ENCODE measurements at places on chromosomes 1 and 21. TPM values are rescaled to one million over a fixed set of nuclear protein-coding genes. Genes with fewer than 3 reads are reported as not detected.

The FCRL6 gene
- total RNA-seq = 0.55 TPM

- H3K36me3 ChIP-seq = no peaks in the 10 kb centered on the region
- H3K27me3 ChIP-seq = no peaks in the 10 kb centered on the region
- H3K4me3 ChIP-seq = no peak overlapping the region
- H3K27ac ChIP-seq = no peak overlapping the region
- no peak for DNase-seq
- no peaks in the 10 kb centered on the region for H3K4me1 ChIP-seq
These were observed 88.5 kb downstream of the BEND5 start for GRCh38 chr1:48688102-48688760.

DNA sequence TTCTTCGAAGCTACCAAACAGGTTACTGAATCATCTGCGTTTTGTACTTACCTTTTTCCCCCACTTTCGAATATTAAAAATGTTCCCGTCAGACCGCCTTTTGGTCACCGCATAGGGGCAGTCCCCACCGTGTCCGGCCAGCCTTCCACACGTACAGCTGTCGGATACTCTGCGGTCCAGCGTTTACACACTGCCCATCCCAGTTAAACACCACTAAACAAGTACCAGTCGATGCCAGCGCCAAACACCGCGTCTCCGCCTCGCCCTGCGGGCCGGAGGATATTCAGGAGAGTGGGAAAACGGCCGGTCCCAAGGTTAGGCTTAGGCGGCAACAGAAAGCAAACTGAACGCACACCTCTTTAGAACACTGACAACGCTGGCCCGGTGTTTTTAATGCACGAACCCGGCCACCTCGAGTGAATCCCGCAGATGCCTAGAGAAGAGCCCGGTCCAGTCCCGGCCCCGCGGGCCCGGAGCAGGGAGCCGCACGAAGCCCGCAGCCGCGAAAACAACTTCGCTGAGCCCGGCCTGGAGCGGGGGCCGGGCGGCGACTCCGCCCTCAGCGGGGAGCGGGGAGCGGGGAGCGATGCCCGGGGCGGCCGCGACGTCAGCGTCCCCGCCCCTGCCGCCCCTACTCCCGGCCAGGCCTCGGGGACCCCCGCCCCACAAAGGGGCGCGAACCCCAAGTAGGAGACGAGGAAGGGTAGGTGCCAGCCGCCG, 730 bp upstream of the PHF13 start:
- peaks cover 23% of the 10 kb centered on the region for H3K4me1 ChIP-seq
- H3K36me3 ChIP-seq = peaks cover 3% of the 10 kb centered on the region
- H3K4me3 ChIP-seq = peak overlapping the region; percentile 39
- no peaks in the 10 kb centered on the region for H3K27me3 ChIP-seq
- DNase-seq = peak; percentile 59
- H3K27ac ChIP-seq = peak overlapping the region; percentile 61

GRCh38 chr1:182842265-182842664, 3.1 kb downstream of the DHX9 start:
- DNase-seq = no peak
- no peak overlapping the region for H3K4me3 ChIP-seq
- peak overlapping the region; percentile 18 for H3K27ac ChIP-seq
- peaks cover 56% of the 10 kb centered on the region for H3K4me1 ChIP-seq

GRCh38 chr1:48560577-48560976, 88.6 kb upstream of the SPATA6 start:
- no peak overlapping the region for H3K27ac ChIP-seq
- DNase-seq = no peak
- H3K36me3 ChIP-seq = no peaks in the 10 kb centered on the region
- no peaks in the 10 kb centered on the region for H3K4me1 ChIP-seq
- H3K27me3 ChIP-seq = no peaks in the 10 kb centered on the region

The MAP3K21 gene
- total RNA-seq = 2.8 TPM

The KRTAP11-1 gene
- not detected for total RNA-seq

DNA sequence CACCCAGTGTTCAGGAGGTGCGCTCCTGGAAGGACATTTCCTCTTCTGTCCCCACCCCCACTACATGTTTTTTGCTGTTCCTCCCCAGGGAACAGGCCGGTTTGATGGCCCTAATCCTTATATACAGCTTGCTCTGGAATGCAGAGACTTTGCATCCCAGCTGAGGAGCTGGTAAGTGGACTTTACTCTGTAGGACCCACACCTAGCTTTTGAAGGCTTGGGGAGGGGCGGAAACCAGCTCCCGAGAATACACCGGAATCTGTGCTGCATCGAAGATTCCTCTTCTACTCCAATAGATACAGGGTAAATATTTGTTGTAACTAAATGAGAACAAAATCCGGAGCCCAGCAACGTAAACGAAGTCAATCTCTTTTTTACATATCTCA, 1.2 kb upstream of the CGN start:
- peaks cover 31% of the 10 kb centered on the region for H3K4me1 ChIP-seq
- no peaks in the 10 kb centered on the region for H3K36me3 ChIP-seq
- no peak for DNase-seq
- H3K27ac ChIP-seq = peak overlapping the region; percentile 53

The ABCA4 gene
- total RNA-seq = not detected

- H3K4me1 ChIP-seq = no peaks in the 10 kb centered on the region
- no peak overlapping the region for H3K4me3 ChIP-seq
- no peak overlapping the region for H3K27ac ChIP-seq
- no peaks in the 10 kb centered on the region for H3K27me3 ChIP-seq
- peaks cover 45% of the 10 kb centered on the region for H3K36me3 ChIP-seq
These were observed 7.6 kb downstream of the SNRNP40 start for GRCh38 chr1:31289021-31289420.

The CELA3B gene
- not detected for total RNA-seq

GRCh38 chr1:219352961-219353651, 179.4 kb downstream of the LYPLAL1 start:
- no peaks in the 10 kb centered on the region for H3K4me1 ChIP-seq
- no peak overlapping the region for H3K4me3 ChIP-seq
- no peaks in the 10 kb centered on the region for H3K36me3 ChIP-seq
- no peak overlapping the region for H3K27ac ChIP-seq
- H3K27me3 ChIP-seq = no peaks in the 10 kb centered on the region

The GJA9 gene
- total RNA-seq = not detected

DNA sequence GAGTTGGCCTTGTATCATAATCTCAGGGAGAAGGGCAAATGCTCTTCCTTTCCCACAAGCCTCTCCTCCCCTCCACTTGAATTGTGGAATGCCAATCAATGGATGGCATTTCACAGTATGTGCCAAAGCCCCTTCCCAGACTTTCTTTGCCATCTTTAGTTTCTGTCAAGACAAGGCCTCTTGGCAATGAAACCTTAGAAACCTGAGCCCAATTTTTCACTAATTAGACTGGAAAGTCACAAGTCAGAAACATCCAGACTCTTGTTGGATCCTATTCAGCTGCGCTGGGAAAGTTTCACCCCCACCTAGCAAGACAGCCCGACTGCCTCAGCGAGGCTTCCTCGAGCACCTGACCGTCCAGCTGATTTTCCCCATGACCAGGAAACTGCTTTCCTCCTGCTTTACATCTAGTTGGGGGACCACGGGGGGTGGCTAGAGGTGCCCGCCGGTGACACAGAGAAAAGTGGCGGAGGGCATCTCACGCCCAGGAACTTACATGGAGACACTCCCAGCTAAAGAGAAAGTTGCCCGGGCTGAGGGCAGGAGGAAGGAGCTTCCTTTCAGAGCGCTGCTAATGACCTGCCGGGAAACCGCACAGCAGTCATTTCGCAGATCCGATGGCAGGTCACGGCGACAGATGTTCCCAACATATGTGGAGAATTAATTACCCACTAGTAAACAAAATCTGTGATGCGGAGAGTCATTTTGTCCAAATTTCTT, 302.6 kb upstream of the RRP15 start:
- no peak for DNase-seq
- H3K4me3 ChIP-seq = no peak overlapping the region
- H3K27me3 ChIP-seq = no peaks in the 10 kb centered on the region
- no peak overlapping the region for H3K27ac ChIP-seq
- no peaks in the 10 kb centered on the region for H3K4me1 ChIP-seq
- H3K36me3 ChIP-seq = no peaks in the 10 kb centered on the region

- H3K4me1 ChIP-seq = peaks cover 11% of the 10 kb centered on the region
- no peaks in the 10 kb centered on the region for H3K27me3 ChIP-seq
- H3K4me3 ChIP-seq = no peak overlapping the region
- H3K27ac ChIP-seq = no peak overlapping the region
- no peak for DNase-seq
These were observed 22.1 kb downstream of the TCEA3 start for GRCh38 chr1:23402286-23403037.

The ANKRD35 gene
- total RNA-seq = not detected

- H3K36me3 ChIP-seq = no peaks in the 10 kb centered on the region
- no peak overlapping the region for H3K27ac ChIP-seq
- no peak overlapping the region for H3K4me3 ChIP-seq
- DNase-seq = no peak
These were observed 18.3 kb downstream of the TNFRSF9 start for GRCh38 chr1:7922301-7922700.

Measured in CD4-positive, alpha-beta memory T cell (primary cell).